GM23248 (cell line): ENCODE measurements at places on chromosomes 12 and 14. TPM values are rescaled to one million over a fixed set of nuclear protein-coding genes. Genes with fewer than 3 reads are reported as not detected.

DNA sequence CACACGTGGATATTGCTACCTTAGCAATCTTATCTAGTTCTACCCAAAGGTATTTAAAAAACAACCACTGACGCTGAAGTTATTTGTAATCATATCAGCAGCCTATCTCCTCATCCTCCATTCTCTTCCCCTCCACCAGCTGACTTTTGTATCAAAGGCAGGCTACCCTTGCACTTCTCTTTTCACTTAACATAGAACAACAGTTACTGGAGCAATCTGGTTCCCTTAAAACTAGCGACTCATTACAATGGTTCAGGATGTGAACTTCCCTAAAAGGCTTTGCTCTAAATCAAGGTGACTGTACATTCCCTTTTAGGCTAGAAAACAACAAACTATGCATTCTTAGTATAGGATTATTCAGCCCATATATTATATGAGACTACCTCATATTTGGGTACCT is 404.7 kb downstream of the APAF1 start:
- H3K27ac ChIP-seq, result no peak overlapping the region
- no peak overlapping the region for H3K4me3 ChIP-seq
- no peaks in the 10 kb centered on the region for H3K27me3 ChIP-seq

DNA sequence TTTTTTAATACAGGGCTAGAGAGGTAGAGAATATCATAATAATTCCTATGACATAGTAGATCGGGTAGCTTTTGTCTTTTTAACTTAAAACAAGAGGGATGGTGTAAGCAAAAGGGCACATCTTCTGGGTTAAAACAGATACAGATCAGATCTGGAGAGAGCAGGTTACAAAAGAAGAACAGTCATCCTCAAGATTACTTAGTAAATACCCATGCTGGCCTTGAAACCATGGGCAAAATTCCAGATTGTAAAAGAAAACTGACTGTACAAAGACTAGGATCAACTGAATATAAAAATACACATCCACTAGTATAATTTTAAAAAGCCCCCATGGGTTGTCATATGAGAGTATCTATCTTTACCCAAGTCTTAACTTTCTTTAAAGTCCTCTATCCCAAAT is 76.7 kb downstream of the MED13L start:
- no peaks in the 10 kb centered on the region for H3K27me3 ChIP-seq
- H3K4me1 ChIP-seq, result peaks cover 54% of the 10 kb centered on the region

DNA sequence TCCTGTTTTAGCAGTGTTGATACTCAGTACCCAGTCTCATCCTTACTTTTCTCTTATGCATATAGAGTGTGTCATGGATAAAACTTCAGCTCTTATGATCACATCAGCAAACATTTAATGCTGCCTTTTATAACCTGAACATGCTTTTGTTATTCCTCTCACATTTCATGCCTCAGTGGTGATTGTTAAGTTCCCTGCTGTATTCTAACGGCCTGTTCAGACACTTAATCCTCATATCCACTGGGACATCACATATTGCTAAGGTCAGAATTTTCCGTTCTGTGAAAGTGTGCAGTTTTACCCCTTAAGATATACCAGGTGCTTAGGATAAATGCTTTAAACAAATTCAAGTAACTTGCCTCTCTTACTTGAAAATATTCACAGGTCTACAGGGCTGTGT is 268.7 kb upstream of the SEL1L start:
- no peak overlapping the region for H3K27ac ChIP-seq
- H3K36me3 ChIP-seq, result no peaks in the 10 kb centered on the region
- no peaks in the 10 kb centered on the region for H3K4me1 ChIP-seq
- no peaks in the 10 kb centered on the region for H3K27me3 ChIP-seq
- DNase-seq, result no peak

DNA sequence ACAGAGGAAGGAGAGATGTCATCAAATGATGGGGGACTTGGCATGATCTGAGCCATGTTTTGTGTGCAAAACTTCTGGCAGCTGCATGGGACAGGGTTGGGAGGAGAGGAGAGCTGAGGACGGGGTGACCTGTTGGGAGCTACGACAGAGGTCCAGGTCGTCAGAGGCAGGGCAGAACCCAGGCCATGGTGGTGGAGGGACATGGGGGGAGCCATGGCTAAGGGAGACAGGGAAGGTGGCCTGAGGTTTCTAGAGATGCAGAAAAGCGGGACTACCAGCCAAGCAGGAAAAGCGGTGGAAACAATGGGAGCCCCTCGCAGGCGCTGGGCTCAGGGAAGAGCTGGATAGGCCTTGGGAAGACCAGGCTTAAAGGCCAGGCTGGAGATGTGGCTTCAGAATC is 88.3 kb downstream of the DICER1 start:
- H3K27ac ChIP-seq, result no peak overlapping the region
- 0 out of 2 replicates have a peak, but pooled peaks cover 7% of the 10 kb centered on the region for H3K27me3 ChIP-seq
- H3K4me1 ChIP-seq, result no peaks in the 10 kb centered on the region
- H3K36me3 ChIP-seq, result no peaks in the 10 kb centered on the region
- no peak for DNase-seq

DNA sequence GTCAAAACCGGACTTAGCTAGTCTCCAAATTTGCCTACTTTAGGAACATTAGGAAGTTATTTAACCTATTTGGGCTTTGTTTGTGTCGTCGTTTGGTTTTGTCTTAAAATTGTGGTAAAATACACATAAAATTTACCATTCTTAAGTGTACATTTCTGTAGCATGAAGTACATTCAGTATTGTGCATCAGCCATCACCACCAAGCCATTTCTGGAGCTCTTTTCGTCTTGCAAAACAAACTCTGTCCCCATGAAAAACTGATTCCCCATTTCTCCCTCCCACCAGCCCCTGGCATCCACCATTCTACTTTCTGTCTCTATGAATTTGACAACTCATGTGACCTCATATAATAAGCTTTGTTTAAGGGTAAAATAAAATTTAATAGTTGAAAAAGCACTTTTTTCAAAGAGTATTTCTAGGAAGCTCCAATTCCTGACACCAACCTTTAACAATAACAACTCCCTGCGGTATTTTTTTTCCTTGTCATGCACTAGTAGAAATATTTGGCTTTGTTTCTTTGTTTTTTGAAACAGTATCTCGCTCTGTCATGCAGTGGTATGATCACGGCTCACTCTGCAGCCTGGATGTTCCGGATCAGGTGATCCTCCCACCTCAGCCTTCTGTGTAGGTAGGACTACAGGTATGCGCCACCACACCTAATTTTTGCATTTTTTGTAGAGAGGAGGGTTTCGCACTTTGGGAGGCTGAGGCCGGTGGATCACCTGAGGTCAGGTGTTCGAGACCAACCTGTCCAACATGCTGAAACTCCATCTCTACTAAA is 3.6 kb upstream of the UBC start:
- peaks cover 45% of the 10 kb centered on the region for H3K4me1 ChIP-seq
- H3K27ac ChIP-seq, result peak overlapping the region; percentile 100
- peaks cover 5% of the 10 kb centered on the region; the same call in 1 of the 2 replicates for H3K36me3 ChIP-seq
- H3K27me3 ChIP-seq, result no peaks in the 10 kb centered on the region
- peak; percentile 56 for DNase-seq

DNA sequence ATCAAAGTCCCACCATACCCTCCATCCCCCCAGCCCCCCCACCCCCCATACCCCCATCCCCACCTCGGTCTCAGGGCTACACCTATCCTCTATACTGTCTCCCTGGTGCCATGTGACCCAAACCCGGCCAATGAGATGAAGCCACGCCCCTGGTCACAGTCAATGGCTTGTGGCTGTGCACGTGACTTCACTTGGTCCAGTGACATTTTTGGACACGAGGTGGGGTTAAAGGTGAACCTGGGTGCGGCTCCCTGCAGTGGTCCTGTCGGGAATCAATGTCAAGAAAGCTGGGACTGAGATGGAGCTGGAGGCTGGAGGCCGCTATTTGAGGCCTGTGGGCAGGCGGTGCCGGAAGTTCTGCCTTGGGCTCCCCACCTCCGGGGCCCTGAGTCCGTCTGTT is 100.7 kb upstream of the MAP1LC3B2 start:
- H3K4me3 ChIP-seq, result no peak overlapping the region
- H3K36me3 ChIP-seq, result no peaks in the 10 kb centered on the region
- no peak overlapping the region for H3K27ac ChIP-seq
- no peaks in the 10 kb centered on the region for H3K27me3 ChIP-seq

DNA sequence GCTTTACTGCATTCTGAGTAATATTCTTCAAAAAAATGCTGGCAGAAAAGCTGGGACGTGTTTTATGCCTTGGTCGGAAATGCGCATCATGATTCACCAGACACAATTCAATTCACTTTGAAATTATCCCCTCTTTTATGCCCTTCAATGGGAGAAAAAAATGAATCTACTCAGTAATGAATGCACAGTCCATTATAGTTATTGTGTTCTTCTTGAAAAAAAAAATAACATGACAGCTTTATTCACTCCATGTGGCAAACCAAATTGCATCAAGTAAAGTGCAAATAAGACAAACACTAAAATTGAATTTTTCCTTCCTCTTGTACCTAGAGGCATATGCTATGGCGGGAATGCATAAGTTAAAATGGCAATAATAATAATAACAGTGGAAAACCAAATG is 159.4 kb upstream of the IFNG-AS1 start:
- H3K36me3 ChIP-seq, result no peaks in the 10 kb centered on the region
- no peak for DNase-seq
- H3K27me3 ChIP-seq, result no peaks in the 10 kb centered on the region
- H3K4me1 ChIP-seq, result peaks cover 29% of the 10 kb centered on the region
- no peak overlapping the region for H3K4me3 ChIP-seq
- no peak overlapping the region for H3K27ac ChIP-seq

GRCh38 chr14:67393689-67394088 is 18.3 kb downstream of the PLEK2 start:
- H3K27me3 ChIP-seq, result no peaks in the 10 kb centered on the region
- H3K4me3 ChIP-seq, result no peak overlapping the region
- no peaks in the 10 kb centered on the region for H3K36me3 ChIP-seq
- H3K27ac ChIP-seq, result no peak overlapping the region

GRCh38 chr14:71078500-71078899 is 171.2 kb downstream of the PCNX1 start:
- no peak overlapping the region for H3K27ac ChIP-seq
- H3K36me3 ChIP-seq, result peaks cover 57% of the 10 kb centered on the region
- no peaks in the 10 kb centered on the region for H3K4me1 ChIP-seq
- H3K27me3 ChIP-seq, result no peaks in the 10 kb centered on the region

- no peak overlapping the region for H3K4me3 ChIP-seq
- no peaks in the 10 kb centered on the region for H3K27me3 ChIP-seq
- DNase-seq, result no peak
- no peak overlapping the region for H3K27ac ChIP-seq
- no peaks in the 10 kb centered on the region for H3K4me1 ChIP-seq
- peaks cover 66% of the 10 kb centered on the region for H3K36me3 ChIP-seq
Measured at GRCh38 chr14:81485781-81486180, 47.9 kb downstream of the SEL1L start.

DNA sequence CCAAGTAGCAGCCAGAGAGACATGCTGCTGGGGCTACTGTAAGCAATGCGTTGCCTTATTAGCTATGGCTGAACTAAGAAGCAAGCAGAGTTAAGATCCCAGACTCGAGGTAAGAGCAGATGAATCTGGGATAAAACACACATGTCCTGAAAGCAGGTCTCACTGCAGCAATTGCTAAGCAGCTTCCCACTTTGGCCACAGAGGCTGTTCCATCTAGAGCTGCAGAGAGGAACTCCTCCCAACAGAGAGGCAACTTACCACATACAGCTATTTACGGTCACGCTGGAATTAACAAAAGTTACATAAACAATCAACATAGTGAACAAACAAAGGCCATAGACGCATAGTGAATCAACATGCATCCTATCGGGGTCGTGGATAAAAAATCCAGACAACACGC is 90.2 kb downstream of the KSR2 start:
- H3K4me3 ChIP-seq, result no peak overlapping the region
- H3K27me3 ChIP-seq, result no peaks in the 10 kb centered on the region
- no peaks in the 10 kb centered on the region for H3K4me1 ChIP-seq
- DNase-seq, result no peak
- no peak overlapping the region for H3K27ac ChIP-seq

DNA sequence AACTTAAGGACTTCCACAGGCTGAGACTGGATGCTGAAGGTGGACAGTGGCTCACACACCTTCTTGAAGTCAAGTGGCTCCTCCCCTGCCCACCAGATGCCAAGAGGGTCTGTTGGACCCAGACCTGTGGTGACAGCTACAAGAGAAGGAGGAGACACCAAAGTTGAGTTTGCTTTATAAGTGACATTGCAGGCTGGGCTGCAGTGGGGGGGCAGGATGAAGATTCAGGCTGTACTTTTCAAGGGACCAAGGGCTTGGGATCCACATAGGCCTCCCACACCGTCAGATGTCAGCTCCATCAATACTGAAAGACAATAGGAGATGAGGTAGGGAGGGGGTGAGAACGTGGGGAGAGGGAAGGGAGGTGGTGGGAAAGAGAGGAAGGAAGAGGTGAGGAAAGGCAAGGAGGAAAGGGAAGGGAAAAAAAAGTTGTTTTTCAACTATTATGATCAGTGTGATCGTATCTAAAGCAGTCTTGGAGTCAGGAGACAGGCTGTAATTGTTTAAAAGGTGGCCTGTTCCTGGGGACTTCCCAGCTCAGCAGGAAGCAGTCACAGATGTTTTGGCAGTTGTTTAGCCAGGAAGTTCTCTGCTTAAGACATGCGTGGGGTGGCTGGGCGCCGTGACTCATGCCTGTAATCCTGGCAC is 84.1 kb upstream of the RESF1 start:
- no peak overlapping the region for H3K4me3 ChIP-seq
- no peaks in the 10 kb centered on the region for H3K36me3 ChIP-seq
- DNase-seq, result peak; percentile 50

- no peak for DNase-seq
- no peaks in the 10 kb centered on the region for H3K4me1 ChIP-seq
- H3K4me3 ChIP-seq, result no peak overlapping the region
- H3K27me3 ChIP-seq, result peaks cover 71% of the 10 kb centered on the region
- no peaks in the 10 kb centered on the region for H3K36me3 ChIP-seq
Measured at GRCh38 chr14:92325835-92326234, 2.9 kb downstream of the SLC24A4 start.

DNA sequence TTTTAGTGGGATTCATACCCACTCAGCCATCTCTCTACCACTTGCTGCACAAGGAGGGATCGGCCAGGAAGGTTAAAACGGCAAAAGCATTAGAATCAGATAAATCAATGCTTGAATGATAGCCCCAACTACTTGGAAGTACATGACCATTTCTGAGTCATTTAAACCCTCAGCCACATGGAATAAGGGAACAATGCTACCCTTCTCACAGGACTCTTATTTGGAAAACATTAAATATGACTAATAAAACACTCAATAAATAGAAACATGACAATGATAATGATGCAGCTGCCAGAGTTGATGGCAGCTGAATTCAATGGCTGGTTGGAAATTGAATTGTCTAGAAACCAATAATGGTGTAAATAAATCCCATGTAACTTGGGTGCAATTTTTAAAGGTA is 165.4 kb downstream of the FLRT2 start:
- no peak overlapping the region for H3K4me3 ChIP-seq
- H3K4me1 ChIP-seq, result no peaks in the 10 kb centered on the region
- no peak overlapping the region for H3K27ac ChIP-seq

Gene SMCO2
- not detected in 2 replicates for total RNA-seq

Gene PGF
- total RNA-seq, result 1.5 and 1.8 TPM in 2 replicates

Gene PFKM
- 35.8 and 41.1 TPM in 2 replicates for total RNA-seq

Gene TMCC3
- total RNA-seq, result 0.11 and 0.13 TPM in 2 replicates

Gene KRT82
- total RNA-seq, result not detected in 2 replicates

Gene APAF1
- total RNA-seq, result 23.4 and 24.5 TPM in 2 replicates

Gene CRIP1
- total RNA-seq, result 1.8 and 12.3 TPM in 2 replicates

Gene ITGA7
- total RNA-seq, result 6.6 and 7.2 TPM in 2 replicates

Gene PRH1
- total RNA-seq, result 4.8 and 7.3 TPM in 2 replicates

Gene AQP2
- not detected in 2 replicates for total RNA-seq

Gene NRIP2
- total RNA-seq, result not detected in 2 replicates

Gene DCTN2
- 158 and 202 TPM in 2 replicates for total RNA-seq
